ENCODE measurements at places on chromosomes 2 and 18.
A peak's percentile ranks its signal among the peaks of the same experiment; 100 is the strongest.

GRCh38 chr2:149747456-149747855 lies 159.9 kb upstream of the MMADHC start:
- DNase-seq: no peak

DNA sequence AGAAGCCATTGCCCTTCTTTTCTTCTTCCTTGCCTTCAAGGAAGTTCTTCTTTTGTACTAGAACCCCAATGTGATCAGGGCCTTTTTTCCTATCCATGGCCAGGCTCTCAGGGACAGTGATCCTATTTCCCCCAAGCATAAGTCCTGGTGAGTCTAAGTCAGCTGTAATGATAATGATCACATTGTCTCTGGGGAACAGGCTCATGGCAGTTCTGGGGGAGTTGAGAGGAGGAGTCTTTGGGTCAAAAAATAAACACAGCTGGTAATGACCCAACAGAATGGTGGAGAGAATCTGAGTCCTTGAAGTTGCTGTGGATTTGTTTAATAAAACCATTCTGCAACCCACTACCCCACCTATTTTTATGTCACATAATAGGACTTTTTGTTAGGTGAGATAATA lies 96.6 kb downstream of the SOCS6 start:
- peak; percentile 21 for DNase-seq

DNA sequence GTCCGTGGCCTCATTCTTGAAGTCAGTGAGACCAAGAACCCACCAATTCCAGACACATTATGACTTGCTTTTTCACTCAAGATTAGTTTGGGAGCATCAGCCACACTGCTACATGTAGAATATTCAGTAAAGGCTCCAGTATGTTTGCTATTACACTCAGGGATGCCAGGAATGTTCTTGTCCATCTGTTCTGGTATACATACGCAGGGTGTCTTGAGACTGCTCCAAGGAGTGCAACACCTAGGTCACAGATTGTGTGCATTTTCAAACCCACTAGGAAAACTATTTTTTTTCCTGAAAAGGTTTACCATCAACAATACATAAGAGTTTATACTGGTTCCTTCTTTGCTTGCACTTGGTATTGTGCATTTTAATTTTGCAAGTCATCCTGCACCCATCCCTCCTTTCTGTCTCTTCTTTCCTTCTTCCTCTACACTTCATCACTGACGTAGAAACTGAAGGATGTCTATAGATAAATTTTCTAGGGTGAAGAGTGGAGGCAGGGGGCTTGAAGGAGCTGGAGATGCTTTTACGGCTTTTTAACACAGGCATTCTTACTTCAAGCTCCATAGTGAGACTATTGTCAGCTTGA lies 35.3 kb upstream of the MAP2 start:
- DNase-seq: no peak

DNA sequence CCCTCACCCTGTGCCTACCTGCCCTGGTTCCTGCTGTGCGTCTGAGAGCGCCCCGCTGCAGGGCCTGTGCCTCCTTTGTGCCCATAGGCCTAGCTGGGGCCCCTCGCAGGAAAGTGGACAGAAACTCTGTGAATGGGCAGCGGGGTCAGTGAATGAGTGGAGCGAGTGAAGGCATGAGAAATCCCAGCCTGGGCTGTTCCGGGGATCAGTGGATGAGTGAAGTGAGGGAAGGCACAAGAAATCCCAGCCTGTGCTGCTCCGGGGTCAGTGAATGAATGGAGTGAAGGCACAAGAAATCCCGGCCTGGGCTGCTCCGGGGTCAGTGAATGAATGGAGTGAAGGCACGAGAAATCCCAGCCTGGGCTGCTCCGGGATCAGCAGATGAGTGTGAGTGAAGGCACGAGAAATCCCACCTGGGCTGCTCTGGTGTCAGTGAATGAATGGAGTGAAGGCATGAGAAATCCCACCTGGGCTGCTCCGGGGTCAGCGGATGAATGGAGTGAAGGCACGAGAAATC lies 2.0 kb downstream of the COLEC11 start:
- peak; percentile 0 for DNase-seq

GRCh38 chr18:61635901-61636528 lies 256.8 kb downstream of the RNF152 start:
- DNase-seq: peak; percentile 64

- no peak for DNase-seq
Observed at GRCh38 chr2:109288544-109289368, 159.8 kb downstream of the SH3RF3 start.

DNA sequence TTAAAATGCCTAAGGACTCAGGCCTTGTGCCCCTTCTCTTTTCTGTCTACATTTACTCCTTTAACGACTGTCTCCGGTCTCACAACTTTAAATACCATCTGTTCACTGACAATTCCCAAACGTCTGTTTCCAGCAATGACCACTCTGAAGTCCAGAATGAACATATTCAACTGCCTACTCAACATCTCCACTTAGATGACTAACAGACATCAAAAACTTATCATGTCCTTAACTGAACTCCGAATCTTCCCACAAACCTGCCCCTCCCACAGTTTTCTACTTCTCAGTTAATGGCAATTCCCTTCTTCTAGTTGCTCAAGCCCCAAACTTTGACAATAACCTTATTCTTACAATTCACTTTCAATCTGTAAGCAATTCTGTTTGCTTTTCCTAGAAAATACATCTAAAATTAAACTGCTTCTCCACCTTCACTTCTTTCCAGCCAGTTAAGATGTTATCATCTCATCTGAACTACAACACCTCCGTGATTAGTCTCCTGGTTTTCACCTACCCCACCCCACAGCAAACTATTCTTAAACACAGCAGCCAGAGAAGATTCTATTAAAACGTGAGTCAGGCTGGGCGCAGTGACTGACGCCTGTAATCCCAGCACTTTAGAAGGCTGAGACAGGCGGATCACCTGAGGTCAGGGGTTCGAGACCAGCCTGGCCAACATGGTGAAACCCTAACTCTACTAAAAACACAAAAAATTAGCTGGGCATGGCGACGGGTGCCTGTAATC lies 2.8 kb downstream of the C1D start:
- DNase-seq: no peak

DNA sequence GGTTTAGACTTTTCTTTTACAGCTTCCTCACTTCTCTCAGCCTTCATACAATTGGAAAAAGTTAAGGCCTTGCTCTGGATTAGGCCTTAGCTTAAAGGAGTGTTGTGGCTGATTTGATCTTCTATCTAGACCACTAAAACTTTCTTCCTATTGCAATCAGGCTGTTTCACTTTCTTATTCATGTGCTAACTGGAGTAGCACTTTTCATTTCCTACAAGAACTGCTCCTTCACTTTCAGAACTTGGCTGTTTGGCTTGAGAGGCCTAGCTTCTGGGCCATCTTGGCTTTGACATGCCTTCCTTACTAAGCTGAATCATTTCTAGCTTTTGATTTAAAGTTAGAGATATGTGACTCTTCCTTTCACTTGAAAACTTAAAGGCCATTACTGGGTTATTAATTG lies 114.3 kb downstream of the ARHGEF4 start:
- DNase-seq: no peak

DNA sequence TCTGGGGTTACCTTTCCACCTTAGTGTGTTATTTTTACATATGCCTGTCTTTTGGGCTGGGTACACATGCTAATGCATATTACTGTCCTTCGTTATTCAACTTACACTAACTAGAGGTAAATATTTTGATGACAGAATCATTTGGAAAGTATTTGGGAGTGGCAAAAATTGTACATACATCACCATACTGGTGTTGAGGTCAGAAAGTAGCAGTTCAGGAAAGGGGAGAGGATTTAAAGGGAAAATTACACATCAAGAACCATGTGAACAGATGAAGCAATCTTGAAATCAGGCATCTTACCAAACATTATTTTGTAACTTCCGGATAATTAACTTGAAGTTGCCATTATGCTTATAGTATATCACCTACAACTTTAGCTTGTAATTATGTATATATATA lies 379.7 kb downstream of the RND3 start:
- no peak for DNase-seq

DNA sequence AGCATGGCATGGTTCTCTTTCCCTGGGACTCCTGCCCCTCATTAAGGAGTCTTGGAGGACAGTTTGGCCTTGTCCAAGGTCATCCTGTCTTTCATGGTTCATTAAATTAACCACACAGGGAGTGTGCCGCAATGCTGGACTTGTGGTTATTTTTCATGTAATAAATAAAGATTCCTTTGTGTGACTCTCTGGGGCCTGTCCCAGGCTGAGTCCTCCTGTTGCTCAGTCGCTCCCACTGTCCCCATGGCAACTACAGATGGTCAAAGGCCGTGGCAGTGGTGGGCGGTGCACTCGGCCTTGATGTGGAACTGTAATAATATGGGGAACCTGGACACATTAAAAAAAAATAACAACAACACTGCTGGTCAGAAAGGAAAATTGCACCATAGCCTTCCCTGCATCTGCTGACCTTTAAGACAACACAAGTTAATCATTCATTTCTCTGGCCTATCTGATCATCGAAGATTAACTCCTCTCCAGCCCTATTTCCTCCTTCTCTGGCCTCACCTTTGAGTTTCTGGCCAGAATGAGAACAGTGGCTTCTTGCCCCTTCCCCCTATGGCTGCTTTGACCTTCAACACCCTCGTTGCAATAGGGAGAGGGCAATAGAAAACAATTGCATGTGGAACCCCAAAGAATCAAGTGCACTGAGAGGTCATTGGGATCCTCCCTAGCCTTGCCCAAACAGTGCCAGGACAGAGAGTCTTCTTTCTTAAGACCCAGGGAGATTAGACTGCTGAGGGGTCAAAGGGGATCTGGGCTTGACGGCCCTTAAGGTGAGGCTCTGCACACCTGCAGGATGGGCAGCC lies 44.7 kb downstream of the PSD4 start:
- DNase-seq: no peak

DNA sequence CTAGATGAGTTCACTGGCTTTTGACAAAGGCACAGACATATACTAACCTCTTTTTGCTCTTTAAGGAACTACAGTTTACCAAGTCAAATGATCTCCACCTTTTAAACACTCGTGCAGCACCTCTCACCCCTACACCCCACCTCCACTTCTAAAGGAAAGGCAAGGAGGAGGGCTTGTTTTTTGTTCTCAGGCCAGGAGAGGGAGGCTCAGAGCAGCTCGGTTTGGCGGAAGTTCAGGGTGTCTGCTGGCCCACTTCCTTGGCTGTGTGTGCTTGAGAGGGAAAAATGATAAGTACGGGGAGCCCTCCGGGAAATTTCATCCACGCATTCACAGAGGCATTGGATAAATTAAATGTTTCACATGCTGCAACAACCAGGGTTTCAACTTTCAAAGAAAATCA lies 667.9 kb downstream of the BCL11A start:
- DNase-seq: no peak

DNA sequence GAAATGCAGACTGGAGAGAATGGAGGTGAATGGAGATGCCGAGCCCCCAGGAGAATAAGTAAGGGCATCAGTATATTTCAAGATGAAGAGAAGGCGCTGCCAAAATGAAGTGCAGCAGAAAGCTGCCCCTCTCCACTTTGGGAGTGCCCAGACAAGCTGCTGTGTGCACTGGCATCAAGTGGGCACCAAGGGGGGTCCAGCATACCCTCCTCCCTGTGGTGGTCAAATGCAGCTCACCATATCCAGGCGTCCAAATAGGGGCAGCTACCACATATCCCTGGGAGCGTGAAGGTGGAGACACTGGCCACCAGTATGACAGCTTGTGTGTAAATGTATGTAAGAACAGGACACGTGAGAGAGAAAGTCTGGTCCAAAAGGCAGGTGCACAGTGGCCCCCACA lies 236.6 kb downstream of the KLHL29 start:
- no peak for DNase-seq

DNA sequence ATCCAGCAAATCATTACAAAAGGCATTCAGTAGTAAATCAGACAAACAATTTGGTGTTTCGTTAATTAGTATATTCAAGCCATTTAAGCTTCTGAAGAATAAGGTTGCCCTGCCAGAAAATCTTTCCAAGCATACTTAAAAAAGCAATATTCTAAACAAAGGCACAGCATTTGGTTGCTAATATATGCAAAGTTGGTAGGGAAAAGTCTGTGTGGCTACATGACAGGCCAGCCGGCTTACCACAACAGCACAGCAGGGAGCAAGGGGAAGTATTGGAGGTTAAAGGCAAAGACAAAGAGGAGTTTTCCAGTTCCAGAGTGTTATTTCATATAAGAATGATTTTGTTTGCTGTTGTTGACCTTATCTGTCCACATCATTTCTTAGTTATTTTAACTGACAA lies 282.3 kb downstream of the MBD5 start:
- DNase-seq: no peak

DNA sequence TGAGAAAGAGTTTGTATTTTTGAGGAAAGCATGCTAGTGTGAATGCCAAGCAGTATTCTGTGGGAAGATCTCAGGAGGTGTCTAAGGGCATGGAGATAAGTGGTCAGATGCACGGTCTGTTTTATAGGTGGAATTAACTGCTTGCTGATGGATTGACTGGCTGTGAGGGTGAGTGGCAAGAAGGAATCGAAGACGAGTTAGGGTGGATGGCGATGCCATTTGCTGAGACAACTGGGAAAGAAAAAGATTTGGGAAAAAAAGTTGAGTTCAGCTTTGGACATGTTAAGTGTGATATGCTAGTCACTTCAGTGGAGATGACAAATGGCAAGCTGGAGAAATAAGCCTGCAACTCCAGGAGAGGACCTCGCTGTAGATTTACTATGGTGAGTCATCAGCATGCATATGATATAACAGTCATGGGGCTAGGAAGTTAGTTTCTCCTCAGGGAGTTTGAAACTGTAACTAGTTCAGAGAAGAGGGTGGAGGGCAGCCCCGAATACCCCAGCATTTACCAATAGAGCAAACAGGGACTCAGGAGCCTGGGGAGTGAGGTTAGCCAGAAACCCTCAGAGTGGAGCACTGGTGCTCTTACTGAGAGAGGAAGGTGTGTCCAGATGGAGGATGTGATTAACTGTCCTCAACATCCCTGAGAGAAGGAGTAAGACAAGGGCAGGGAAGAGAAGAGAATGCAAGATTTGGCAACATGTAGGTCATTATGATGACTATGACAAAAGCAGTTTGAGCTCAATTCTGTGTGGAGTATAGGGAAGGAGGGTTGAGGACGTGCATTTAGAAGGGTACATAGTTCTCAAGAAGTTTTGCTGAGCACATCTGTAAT lies 2.0 kb upstream of the HK2 start:
- peak; percentile 43 for DNase-seq

DNA sequence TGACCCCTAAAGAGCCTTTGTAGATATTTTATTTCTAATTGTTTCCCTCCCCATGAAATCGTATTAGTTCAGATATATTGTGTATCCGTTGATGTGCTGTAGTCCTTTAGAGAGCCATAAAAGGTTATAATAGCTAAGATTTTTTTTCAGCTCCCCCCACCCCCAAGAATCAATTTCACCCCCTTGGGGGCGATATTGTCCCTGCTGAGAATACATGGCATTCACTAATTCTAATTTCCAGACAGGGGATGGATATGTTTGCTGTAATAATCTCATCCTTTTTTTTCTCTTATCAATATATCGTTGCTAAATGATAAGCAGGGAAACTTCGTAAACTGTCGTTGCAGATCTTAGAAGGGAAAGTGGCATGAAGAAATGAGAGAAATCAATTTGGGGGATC lies 530.7 kb downstream of the TMEM182 start:
- DNase-seq: no peak

DNA sequence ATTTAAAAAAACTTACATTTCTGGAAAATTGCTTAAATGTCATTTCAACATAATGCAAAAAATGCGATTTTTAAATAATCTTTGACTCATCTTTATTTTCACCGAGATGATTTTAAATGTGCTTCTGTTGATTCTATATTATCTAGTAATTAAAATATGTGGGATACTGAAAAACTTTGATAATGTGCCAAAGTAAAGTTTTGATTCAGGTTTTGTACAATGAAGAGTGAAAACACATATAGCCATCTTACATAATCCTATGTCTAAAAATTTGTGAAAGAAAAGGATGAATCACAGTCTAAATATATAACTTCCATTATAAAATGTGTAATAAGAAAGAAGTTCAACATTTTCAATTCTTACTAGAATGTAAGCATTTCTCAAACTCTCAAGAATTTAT lies 204.3 kb upstream of the ZC3H15 start:
- DNase-seq: no peak
